WERI-Rb-1 (cell line): ENCODE measurements at places on chromosomes 6 and 20.

GRCh38 chr6:21664314-21665109, 71.0 kb downstream of the SOX4 start:
- no peak for DNase-seq

DNA sequence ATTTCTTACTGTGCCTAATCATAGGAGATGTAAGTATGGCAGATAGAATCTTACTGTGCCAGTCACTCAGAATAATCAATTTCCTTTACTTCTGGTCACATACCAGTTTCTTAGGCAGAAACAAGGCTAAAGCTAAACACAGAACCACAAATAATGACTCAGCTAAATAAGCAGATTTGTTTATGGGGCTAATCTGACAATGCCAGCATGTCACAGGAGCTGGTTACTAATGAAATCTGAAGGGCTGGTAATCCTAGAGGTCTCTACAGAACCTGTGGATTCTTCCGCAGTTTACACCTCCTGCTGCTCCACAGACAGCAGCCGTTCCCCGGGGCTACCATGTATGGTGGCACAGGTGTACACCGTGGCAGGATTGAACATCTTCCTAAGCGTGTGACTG, 80.8 kb downstream of the LYRM4 start:
- peak; percentile 81 for DNase-seq

GRCh38 chr20:13684566-13685222, 46.0 kb upstream of the TASP1 start:
- no peak for DNase-seq

DNA sequence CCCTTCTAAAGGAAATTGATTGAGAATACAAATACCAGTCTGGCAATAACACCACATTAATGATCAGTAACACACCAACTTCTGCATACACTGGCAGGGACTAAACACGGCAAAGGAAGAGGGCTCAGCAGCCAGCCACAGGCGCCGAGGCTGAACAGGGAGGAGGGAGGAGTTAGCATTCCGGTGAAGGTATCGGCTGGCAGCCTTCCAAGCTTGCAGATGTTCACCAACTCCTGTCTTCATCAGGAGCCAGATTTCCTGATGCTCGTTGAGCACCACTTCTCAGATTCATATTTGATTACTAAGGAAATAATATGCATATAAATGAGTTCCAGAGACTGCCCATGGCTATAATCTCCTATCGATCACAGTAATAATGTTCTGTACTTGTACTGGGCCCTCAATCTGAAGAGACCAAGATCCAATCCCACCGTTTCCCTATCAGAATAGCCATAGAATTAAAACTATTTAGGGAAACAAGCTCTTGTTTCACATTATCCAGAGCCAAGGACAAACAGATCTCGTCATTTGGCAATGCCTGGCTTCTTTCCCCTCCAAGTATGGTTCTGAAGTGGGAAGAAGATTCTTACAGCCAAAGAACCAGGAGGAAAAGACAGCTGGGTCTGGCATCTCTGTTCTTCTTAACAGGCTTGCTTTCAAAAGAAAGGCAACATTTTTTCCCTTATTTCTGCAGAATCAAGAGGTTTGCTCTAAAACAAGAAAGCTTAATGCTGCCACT, 42.2 kb downstream of the GFOD1 start:
- no peak for DNase-seq

DNA sequence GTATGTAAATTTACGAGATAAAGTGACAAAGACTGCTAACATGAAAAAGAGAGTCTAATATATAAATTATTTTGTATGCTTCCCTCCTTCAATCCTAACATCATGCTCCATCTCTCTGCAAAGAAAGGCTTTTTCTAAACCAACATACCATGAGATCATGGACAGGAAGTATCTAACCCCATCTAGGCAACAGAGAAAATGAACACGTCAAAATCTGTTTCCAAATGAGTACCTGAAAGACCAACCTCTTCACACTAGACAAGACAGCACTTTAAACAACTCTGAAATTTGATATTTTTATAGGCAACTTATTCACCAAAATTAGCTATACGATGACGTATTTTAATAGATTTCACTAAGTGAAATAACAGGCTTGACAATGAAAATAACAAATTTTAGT, 54.6 kb downstream of the MAN1A1 start:
- no peak for DNase-seq

DNA sequence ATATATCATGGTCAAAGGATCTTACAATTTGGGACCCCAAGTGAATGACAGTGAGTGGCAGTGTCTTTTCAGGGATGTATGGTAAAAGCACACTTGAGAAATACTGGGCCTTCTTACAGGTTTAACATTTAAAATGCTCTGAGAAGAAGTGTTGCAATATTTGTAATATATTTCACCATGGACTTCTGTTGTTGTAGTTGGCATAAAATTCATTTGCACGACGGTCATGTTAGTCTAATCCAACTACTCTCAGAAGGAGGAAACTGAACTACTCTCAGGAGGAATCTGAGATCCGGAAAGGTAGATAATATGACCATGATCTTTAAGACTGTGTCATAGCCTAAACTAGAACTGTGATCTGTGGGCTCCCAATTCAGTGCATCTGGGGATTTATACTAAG, 700.1 kb downstream of the HDGFL1 start:
- no peak for DNase-seq

- DNase-seq = no peak
Observed at GRCh38 chr6:39260456-39260855, 31.2 kb upstream of the KCNK5 start.

- DNase-seq = peak; percentile 83
Observed at GRCh38 chr6:44074439-44074812, 52.8 kb downstream of the MRPL14 start.

GRCh38 chr20:24875078-24875477, 74.0 kb upstream of the CST7 start:
- DNase-seq = no peak

- no peak for DNase-seq
Observed at GRCh38 chr6:148716811-148717210, 30.0 kb upstream of the UST start.

DNA sequence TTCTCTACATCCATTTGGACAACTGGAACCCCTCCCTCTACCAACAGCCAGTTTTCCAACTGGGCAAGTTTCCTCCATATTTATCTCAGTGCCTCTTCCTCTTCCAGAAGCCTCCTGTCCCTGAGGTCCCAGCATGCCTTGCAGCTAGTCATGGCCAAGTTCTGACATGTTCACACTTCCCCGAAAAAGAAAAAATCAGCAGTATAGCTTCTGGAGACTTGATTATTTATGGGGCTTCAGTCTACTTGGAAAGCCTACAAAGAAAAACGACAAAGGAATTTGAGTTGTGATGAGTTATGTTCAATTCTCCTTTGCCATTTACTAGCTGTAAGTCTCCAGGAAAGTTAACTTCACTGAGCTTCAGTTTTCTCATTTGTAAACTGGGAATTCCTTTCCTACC, 406.5 kb downstream of the MAFB start:
- no peak for DNase-seq
